GM04503 (cell line): ENCODE measurements at places on chromosomes 11 and 22.

DNA sequence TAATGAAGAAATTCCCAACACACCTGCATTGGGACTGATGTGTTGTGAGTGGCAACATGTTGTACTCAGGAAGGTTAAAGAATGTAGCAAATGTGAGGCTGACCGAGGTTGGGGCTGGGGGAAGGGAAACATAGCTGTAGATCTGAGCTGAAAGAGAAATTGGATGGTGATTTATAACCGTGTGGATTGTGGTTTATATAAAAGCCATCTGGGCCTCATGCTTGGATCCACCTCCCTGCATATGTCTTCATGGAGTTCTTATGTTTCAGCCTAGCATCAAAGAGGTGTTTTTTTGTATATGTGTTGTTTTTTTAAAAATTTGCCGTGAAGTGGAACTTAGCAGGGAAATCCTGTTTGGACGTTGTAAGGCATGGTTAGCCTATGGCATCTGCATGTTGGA is 141.3 kb downstream of the NAV2 start:
- no peak for DNase-seq

GRCh38 chr11:46120346-46121300 is 631 bp downstream of the PHF21A start:
- DNase-seq, result peak; percentile 42

GRCh38 chr11:69125861-69126260 is 29.9 kb upstream of the SMIM38 start:
- no peak for DNase-seq

- DNase-seq, result no peak
Observed at GRCh38 chr11:34620820-34621792, at the start of gene EHF. Gene EHF (plus strand): TSS chr11:34621093. CDS start chr11:34642631, 21,538 bp downstream.

GRCh38 chr11:1150769-1151365 is 6.9 kb upstream of the MUC5AC start:
- no peak for DNase-seq

DNA sequence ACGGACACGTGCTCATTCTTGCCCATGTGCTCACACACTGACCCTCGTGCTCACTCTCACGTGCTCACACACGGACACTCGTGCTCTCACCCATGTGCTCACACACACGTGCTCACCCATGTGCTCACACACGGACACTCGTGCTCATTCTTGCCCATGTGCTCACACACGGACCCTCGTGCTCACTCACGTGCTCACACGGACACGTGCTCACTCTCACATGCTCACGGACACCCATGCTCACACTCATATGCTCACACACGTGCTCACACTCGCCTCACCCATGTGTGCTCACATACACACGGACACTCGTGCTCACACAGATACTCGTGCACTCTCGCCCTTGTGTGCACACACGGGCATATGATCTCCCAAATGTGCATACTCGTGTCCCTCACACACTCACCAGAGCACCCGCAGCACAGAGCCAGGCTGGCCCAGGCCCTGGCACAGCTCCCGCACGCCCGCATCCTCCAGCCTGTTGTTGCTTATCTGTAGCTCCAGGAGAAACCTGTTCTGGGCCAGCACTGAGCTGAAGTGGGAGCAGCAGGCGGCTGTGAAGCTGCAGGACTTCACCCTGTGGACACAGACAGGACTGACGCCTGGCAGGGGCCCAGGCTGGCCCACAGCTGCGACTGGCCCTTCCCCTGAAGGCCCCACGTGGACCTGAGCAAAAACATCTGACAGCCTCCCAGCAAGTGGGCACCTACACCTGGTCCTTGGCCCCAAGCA is 9.3 kb downstream of the RNH1 start:
- no peak for DNase-seq
